Stimulated activated memory B cell treated with anti-CD40 and anti-IgM and Interleukin-4, amounts not matched to agents 10 μg/mL and 1 μg/mL and 100 μg/mL, for 72 hours (primary cell): ENCODE measurements at places on chromosomes 6 and 20.

DNA sequence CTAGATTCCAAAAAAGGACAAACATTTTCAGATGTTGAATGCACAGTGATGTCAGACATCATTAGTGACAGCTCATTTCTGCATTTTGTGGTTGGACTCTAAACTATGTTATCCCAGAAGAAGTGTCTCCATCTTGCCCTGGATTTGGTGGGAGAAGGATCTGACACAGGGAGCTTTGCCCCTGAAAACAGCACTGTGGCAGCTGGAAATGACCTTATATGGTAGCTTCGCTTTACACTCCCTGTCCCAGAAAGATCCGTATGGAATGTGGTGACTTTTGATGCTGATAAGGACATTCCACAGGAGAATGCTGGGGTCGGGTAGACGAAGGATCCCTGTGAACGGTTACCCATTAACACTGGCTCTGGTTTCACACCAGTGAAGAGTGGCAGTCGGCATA lies 87.2 kb upstream of the EDN1 start:
- no peak for ATAC-seq

- ATAC-seq: no peak
Observed at GRCh38 chr6:141117874-141118273, 1014.9 kb upstream of the GJE1 start.

GRCh38 chr6:15950962-15951569 lies 177.8 kb upstream of the MYLIP start:
- ATAC-seq: peak; percentile 61

- no peak for ATAC-seq
Observed at GRCh38 chr6:91672201-91672600, 1085.3 kb upstream of the MAP3K7 start.

GRCh38 chr20:50582092-50582491 lies 71.9 kb downstream of the PTPN1 start:
- ATAC-seq: peak; percentile 58

DNA sequence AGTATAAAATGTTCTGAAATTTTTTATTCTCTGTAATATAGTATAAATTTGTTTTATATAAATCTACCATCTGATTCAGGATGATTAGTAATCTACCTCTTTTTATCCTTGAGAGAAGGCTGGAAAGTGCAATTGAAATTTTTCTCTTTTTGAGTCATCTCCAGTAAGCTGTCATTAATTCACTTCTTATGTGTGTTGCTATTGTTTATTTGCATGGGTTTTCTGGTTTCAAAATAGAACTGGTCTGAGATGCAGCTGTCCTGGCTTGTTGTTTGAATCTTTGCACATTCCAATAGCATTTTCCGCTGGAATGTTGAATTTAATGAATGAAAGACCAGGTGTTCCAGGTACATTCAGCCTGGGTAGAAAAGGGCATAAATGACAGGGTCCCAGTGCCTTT lies 24.3 kb upstream of the TAB2 start:
- ATAC-seq: no peak

- no peak for ATAC-seq
Observed at GRCh38 chr20:25668446-25668845, 28.2 kb downstream of the ZNF337 start.

DNA sequence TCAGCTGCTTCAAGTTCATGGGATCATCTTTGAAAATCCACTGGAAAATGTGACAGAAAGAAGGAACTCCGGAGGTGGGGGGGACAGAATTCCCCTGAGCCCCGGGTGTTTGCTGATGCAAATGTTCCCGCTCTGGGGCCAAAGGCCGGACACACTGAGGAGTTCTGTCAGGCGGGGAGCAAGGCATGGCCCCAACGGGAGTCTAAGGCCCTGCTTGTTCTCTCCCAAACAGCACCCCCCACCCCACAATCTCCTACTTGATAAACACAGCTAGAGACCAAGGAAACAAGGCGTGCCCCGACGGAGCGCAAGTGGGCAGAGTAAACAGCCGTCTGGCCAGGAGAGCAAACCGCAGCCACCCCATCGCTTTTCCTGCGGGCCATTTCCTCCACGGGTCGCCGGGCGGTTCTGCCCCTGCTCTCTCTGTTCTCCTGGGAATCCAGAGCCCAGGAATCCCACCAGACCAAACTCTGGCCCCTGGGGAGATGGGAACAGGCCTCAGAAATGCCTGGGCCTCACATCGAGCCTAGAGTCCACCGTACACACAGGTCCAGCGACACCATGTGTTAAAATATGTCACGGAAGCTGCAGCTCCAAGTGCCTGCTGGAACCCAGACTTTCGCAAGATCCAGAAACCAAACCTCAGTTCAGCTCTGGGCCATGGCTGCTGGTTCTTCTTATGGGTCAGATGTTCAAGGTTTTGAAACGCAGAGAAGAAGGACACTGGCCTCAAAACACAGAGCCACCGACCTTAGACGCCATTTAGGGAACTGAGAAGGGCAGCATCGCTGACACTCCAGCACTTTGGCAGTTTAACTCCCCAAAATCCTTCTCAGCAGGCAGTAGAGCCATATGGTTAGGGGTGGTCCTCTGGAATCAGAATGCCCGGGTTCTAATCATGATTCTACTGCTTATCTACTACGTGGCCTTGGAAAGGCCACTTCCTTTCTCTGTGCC lies 104.2 kb downstream of the PREX1 start:
- peak; percentile 5 for ATAC-seq

DNA sequence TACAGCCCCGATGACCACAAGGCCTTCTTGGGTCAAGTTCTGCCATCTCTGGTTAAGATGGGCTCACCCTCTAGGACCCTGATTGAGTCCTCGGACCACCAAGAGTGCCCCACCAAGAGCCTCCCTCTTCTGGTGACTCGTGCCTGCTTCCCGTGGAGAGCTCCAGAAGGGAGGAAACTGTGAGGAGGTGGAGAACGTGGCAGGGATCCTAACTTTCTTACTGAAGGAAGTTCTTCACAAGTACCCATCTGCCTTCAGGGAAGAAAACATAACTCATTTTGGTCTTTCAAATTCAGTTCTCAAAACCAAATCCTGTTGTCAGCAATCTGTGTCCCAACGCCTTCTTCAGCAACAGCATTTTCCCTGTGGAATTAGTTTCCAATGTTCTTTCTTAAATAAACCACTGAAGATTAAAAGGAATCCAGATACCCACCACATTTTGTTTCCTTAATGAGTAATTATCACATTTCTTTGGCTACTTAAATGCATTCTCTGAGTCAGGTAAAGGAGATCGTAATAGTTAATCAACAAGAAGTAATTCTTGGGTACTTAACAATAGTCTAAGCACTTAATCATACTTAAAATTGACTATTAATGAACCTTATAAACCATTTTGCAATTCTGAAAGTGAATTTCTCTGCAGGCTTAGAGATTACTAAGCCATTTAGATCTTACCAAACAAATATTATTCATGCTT lies 185.8 kb upstream of the SGK1 start:
- no peak for ATAC-seq

- no peak for ATAC-seq
Observed at GRCh38 chr6:70225055-70225454, 77.8 kb downstream of the COL9A1 start.
